ENCODE measurements at places on chromosomes 6 and 20.
A peak's percentile ranks its signal among the peaks of the same experiment; 100 is the strongest.

DNA sequence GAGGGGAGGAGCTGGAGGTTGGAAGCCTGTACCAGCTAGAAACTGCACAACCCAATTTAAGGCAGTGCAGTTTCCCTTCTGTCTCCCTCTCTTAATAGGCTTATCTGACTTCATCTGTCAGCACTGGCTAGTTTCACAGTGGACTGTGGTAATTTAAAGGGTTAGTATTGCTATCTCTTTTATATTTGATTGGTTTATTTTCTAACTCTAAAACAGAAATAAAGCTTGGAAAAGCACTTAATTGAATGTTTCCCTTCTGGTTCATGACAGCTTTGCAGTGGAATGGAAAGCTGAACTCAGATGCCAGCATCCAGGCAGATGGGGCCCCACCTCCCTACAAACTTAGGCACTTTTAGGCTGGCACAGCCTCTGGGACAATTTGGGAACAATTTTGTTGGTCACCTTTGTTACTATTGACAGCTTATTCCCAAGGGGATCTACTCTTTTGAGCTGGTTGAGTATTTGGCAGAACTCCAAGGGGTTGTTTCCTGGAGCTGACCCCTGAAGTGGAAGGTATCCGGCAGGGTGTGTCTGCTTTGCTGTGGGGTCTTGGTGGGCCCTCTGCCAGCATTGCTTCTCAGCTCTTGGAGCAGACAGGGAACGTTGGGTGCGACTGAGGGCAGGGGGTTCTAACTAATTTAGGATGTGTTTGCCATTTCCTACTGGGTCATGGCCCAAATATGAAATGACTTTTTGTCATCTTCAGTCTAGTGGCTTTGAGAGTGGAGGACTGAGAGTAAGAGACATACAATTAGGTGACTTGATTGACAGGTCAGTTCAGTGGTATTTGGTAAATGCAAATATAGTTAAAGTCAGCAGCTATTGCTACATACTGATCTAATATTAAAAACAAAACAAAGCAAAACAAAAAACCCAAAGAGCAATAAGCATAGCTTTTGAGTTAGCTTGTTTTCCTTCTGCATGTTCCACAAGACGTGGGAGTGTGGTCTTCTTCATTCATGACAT is 9.3 kb downstream of the SH3BGRL2 start:
- DNase-seq, result no peak

DNA sequence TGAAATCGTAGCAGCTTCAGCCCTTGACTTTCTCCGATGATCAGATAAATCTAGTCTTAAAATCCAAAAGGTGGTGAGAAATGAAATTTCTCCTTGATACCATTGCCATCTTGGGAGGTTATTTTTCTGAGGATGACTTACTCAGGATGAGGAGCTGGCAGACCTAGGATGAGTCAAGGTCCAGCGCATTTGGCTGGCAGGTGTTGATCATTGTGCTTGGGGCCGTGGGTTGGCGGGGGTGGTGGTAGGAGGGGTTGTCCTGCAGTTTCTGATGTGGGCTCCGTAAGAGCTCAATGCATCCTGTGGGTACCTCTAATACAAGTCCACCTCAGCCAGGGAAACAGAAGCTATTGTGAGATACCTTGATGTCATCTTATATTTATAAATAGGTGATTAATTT is 148.3 kb upstream of the SCGN start:
- no peak for DNase-seq

- DNase-seq, result no peak
Observed at GRCh38 chr6:131844243-131844841, 36.5 kb downstream of the ENPP1 start.

- DNase-seq, result no peak
Observed at GRCh38 chr20:31638317-31638716, 605 bp downstream of the COX4I2 start.

DNA sequence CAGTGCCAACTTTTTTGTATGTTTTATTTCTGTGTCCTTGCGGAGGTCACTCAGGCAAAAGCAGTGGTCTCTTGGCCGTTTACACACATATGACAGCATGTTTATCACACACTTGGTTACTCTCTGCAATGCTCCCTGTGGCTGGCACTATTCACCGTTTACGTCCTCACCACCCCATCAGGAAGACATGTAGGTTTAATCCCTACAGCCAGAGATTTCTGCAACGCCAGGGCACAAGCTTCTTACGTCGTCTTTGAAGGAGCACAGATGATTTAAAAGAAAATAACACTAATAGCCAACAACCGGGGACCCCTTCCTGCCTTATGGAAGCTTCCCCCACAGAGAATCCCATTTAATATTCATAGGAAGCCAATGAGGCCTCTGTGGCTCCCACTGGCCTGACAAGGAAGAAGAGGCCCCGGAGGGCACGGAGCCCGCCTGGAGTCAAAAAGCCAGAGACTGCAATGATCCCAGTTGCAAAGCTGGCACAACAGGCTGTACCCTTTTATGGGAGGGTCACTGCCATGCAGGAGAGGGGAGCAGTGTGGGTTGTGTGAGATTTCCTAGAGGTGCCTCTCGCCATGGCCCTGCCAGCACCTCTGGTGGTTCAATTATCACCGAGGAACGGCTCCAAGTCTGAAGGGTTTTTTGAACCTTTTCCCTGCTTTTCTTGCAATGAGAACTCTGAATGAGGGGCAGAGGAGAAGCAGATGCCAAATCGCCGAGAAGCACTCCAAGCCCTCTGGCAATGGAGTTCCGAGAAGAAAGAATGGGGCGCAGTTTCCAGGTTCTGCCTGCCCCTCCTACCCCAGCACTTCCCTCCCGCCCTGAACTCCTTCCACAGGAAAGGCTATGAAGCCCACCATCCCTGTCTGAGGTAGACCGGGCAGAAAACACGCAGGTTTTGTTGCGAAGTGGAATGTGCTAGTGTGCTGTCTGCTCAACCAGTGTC is 96.2 kb downstream of the THBS2 start:
- DNase-seq, result no peak

DNA sequence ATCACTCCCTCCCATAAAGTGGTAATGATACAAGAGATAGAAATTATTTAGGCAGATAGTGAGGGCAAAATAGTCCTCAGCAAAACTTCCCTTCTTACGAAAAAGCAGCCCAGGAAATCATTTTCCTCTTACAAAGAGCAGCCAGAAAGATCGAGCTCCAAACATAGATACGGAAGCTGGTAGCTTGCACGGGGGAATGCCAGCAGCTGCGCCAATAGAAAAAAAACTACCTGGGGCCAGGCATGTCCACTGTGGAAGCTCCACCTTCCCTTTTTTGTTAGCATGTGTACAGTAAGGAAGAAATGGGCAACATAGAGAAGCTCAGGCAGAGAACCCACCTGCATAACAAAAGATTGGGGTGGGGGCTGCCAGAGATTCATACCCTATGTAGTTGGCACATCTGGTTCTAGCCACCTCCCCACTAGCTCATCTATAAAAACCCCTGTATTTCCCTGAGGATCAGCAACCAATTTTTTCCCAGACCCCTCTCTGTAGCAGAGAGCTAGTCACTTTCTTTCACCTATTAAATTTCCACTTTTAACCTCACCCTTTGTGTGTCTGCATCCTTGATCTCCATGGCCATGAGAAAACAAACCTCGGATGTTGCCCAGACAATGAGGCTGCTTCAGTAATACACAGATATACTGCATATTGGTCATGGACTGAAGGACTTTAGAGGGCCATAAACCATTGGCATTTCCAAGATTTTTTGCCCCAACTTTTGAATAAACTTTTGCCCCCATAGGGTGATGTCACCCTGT is 52.1 kb downstream of the SOD2 start:
- no peak for DNase-seq

GRCh38 chr6:30394139-30394538 is 49.2 kb downstream of the RPP21 start:
- DNase-seq, result no peak

GRCh38 chr6:125117818-125118217 is 35.8 kb upstream of the TPD52L1 start:
- DNase-seq, result no peak

DNA sequence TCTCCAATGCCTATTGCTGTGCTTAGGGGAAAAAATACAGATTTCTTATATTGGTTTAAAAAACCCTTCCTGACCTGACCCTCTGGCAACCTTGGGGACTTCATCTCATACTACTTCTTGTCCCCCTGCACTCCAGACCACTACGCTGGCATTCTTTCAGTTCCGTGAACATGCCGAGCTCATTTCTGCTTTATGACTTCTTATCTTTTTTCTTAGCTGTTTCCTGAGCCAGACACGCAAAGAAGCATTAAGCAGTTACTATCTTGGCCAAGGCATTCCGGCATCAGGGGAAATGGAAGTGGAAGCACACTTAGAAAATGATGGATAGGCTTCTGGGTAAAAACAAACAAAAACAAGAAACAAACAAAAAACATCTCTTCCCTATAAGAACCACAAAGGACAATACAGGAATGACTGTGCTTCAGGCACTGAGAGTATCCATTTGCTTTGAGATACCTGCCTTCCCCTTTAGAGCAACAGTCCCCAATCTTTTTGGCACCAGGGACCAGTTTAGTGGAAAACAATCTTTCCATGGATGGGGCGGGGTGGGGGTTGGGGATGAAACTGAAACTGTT is 4.4 kb upstream of the CCDC28A start:
- DNase-seq, result no peak

- no peak for DNase-seq
Observed at GRCh38 chr6:128554302-128554701, 33.9 kb upstream of the PTPRK start.

GRCh38 chr6:134420614-134421181 is 102.8 kb upstream of the SGK1 start:
- peak; percentile 96 for DNase-seq

DNA sequence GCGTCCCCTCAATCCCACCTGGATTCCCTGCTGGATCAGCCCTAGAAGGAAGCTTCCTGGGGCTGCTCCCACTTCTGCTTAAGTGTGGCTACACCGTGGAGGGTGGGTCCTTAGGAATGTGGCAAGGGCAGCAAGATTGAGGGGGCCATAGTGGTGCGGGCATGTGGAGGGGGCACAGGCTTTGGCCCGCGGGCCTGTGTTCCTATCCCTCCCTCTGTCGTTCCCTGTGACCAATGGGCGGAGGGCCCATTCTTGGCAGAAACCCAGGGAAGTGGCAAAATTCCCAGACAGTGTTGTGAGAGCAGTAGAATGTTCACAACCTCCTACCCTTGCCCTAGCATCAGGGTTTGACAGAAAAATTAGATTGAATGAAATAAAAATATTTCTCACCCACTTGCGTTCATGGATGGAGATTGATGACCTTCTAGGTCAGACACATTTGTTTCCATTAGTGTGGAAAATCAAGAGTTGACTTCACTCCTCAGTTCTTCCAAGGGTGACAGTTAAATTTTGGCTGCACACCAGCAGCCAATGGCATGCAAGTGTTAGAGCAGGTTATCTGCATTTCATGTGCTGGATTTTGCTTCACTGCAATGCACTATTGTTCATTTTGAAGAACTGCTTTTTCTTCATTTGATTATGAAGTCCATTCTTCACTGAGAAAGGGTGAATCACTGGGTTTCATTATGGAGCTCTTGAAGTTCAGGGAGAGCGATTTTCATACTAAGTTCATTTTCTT is 49.3 kb upstream of the AHI1 start:
- DNase-seq, result no peak

DNA sequence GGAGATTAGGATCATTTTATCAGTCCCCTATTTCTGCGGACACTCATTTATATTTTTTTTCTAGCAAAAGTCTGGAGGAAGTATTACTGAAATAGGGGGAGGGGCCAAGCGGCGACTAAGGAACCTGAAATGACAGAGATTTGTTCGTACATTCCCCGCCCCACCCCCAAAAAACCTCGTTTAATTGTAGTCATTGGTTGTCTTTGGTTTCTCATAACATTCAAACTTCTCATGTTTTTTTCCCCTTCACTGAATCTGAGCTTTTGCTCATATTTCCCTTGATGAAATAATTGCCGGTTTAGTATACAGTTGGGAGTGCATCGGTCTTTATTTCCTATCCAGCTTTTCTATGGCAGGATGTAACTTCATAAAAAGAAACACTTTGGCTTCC is 768 bp upstream of the FYN start:
- no peak for DNase-seq

- DNase-seq, result no peak
Observed at GRCh38 chr6:3428247-3428646, 28.6 kb downstream of the SLC22A23 start.

DNA sequence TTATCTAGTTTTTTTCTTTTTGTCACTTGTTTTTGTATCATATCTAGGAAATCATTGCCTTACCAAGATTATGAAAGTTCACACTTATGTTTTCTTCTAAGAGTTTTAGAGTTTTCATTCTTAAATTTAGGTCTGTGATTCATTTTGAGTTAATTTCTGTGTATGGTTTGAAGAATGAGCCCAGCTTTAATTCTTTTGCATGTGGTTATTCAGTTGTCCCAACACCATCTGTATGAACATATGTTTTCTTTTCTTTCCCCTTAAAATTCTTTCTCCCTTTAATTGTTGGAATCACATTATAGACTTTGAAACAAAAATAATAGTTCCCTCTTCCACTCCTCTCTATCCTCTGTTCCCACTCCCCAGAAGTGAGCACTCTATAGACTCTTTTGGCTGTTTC is 85.4 kb downstream of the SLX4IP start:
- no peak for DNase-seq

All from NCI-H226 (cell line).